ENCODE measurements at places on chromosomes 3 and 15.

DNA sequence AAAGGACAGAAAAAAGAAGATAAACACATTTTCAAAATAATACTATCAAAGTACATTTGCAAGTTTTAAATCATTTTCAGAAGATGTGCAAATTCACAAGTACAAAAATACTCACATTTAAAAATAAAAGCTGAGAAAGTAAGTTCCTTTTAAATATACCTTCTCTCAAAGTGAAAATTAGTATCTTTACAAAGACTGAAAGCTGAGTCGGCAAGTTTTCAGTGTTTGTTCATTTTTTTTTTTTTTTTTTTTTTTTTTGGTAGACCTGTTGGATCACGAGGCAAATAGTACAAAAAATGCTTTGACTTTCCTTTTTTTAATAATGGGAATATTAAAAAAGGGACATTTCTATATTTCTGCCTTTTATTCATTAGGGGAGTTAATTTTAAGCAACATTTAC, 317.8 kb downstream of the LSAMP start:
- DNase-seq, result no peak

DNA sequence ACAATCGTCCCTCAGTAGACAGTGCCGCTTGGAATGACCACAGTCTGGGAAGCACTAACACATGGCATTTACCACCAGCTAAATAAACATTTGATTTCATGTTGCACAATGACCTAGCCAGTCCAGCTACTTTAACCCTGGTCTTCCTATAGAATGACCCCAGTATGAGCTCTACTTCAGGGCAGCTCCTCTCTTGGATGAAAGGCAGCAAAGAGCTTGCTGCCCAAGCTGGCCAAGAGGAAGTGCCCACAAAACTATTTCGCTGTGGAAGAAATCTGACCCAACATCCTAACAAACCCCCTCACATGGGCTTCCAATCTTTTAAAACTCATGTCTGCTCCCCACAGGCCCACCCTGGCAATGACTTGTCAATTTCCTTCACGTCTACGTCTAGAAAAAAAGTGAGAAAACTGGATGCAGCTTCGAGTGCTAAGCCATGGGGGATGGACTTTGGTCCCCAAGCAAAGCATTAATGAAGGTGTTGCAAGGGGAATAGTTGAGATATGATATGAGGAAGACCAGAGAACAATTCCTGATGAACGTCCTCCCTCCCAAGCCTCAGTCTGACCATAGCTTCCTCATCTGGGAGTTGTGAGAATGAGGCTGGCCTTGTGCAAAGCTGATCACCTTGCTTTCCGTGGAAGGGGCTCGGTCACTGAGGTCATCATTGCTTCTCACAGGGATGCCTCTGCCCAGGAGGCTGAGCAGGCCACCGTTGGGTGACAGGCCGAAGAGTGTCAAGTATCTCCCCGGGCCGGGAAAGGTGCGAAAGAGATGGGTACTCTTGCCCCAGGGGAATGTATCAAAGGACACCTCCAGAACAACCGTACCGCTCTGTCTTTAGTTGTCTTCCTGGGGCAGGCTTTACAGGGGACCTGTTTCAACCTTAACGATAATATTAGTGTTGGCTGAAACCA, 964 bp downstream of the SLC25A20 start:
- no peak for DNase-seq

- DNase-seq, result no peak
Measured at GRCh38 chr3:63395960-63396359, 117.9 kb downstream of the SYNPR start.

DNA sequence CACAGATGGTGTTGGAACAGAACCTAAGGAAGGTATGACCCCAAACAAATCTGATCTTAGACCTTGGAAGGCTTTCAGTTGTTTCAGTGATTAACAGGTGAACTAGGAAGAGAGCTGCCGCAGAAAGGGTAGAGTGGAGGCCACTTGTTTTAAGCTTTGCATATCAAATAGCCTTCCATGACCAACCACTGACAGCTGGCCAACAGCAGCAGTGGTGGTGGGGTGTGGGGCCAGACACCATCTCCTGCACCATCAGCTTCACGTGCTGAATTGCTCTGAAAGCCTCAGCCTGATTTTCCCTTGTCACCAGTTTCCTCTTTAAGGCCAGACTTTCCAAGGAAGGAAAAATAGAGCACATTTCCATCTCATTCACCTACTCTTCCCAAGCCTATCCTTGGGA, 16.6 kb upstream of the OSBPL11 start:
- DNase-seq, result no peak

- DNase-seq, result no peak
Measured at GRCh38 chr3:112084980-112085705, 1.0 kb upstream of the C3orf52 start.

DNA sequence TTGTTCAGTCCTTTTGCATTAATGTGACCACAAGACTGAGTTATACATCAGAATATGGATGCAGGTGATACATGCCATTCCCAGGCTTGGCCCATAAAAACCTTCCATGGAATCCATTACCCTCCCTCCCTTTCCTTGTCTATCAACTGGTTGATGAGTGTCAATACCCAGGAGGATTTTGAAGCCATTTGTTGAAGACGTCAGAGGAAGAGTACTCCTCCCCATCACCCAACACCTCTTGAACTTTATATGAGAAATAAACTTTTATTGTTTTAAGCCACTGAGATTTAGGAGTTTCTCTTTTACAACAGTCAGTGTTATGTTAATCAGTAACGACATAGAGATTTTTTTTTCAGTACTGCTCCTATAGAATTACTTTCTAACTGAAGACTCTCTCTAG, 55.5 kb downstream of the P3H2 start:
- DNase-seq, result no peak

DNA sequence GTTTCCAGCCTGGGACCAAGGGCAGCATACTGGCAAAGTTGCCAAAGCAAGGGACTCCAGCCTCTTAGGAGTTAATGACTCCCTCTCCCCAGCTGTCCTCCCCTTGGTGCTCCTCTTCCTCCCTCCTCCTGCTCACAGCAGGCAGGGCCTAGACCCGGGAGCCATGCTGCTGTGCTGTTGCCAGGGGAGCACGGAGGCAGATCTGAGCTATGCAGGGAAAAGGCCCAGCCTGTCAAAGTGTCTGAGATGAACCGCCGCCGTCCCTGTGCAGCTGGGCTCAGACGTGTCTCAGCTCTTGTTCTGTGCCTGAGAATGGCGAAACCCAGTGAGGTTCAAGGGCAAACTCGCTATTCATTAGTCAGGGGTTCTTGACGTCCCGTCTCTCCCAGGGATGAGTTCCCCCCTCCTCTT, 60.8 kb upstream of the POLG start:
- DNase-seq, result no peak

DNA sequence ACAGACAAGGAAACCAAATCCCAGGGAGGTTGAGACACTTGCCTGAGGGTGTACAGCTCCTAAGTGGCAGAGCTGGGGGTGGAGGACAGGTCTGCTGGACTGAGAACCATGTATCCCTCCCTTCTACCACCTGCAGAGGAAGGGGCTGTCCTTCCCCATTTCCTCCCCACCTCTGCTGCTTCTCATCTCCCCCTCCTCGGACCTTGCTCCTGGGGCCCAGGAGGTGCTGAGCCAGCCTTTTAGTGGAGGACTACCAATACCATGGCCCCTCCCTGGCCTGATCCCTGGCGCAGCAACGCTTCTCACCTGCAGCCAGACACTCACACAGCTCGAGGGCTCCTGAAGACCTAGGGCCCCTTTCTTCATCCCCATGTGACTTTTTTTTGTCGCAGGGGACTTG, 50.4 kb downstream of the IDH2 start:
- DNase-seq, result no peak

GRCh38 chr3:154334973-154335420, 10.7 kb upstream of the DHX36 start:
- no peak for DNase-seq

DNA sequence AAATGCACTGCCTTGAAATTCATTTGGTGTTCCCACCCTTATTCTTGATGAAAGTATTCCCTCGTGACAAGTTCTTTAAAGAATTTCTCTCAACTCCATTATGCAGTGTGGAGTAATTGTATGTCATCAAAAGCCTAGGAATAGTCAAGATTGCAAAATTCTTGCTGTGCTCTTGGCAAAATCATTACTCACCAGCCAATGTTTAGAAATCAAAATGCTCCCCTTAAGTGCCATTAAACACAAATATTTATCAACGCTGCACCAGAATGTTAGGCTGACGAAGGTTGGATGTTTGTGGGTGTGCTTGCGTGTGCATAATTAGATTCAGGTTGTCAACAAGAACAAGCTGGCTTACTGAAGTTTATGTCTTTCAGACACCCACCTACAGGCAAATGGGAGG, 40.5 kb downstream of the SST start:
- DNase-seq, result no peak

DNA sequence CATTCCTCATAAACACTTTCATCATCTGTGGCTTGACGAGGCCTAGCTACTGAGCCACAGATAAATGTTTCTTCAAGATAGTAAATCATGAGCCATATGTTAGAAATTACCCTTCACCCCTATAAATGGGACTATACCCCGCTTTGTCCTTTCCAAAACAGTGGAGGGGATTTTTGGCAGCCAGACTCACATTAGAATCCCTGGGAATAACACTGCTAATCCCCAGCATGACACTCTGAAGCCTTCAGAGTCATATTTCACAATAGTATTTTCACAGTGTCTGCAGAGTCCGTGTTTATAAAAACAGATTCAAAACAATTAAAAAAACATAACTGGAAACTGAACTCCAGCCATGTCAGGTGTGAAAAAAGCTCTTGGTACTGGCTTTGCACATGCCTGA, 271.6 kb downstream of the ERC2 start:
- DNase-seq, result no peak

- peak; percentile 54 for DNase-seq
Measured at GRCh38 chr3:198113206-198114053, 153.4 kb downstream of the LMLN start.

GRCh38 chr3:58563386-58564035, 13.7 kb downstream of the FAM107A start:
- no peak for DNase-seq

GRCh38 chr3:46930945-46931403, 45.6 kb downstream of the CCDC12 start:
- no peak for DNase-seq

DNA sequence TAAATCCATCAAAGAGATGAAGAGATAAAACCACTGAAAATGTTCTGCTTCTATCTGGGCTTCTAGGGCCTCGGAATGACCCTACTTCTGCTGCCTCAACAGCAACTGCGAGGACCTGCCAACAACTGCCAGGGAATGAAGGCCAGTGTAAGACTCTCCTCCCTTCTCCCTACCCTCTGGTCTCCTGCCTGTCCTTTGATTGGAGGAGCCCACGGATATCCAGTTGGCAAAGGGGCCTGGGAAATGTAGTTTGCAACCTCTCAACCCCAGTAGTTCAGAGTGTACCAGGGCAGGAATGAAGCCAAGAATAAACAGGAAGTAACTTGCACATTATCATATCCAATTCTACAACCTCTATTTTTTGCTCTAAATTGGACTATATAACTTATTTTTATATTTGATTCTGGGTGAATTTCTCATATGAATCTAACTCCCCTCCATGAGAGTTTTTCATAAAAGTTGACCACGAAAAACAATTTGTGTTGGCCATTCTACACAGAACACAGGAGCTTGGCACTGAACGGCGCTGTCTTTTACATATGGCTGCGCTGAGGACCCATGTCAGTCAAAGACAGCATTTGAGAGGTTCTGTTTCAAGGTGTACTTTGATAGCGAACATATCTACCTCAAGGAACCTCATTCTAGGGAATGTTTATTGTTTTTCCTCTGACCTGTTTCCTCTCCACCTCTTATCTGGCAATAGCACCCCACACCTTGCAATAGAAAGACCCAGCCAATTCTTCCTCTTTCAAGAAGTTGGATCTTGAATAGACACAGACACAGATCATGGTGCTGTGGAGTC, 91.1 kb upstream of the RNF7 start:
- DNase-seq, result no peak

- DNase-seq, result no peak
Measured at GRCh38 chr15:66723826-66724731, 22.0 kb downstream of the SMAD6 start.

DNA sequence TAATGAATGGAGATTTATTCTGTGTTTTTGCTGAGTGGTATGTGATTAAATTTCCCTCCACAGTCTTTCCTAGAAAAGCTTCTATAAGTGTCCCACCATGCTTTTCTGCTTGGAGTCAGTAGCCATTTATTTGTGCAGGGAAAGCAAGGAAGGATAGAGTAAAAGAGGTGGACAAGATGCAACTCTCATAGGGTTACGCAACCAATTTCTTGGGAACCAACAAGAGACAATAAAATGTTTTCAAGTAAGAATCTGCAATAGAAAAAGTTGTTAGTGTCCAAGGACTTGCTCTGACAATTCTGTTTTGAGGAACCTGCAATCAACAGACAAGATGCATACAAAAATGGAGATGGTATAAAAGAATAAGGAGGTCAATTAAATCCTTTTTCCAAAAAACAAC, 153.8 kb upstream of the MITF start:
- DNase-seq, result no peak

GRCh38 chr3:177431525-177432176, 234.4 kb upstream of the TBL1XR1 start:
- DNase-seq, result no peak
